ENCODE measurements at places on chromosomes 6 and 20. TPM values are rescaled to one million over a fixed set of nuclear protein-coding genes. Genes with fewer than 3 reads are reported as not detected.

The TTI1 gene
- total RNA-seq, result 7.1 TPM

The SRSF12 gene
- total RNA-seq, result 0.62 TPM

The OR2H2 gene
- not detected for total RNA-seq

The PTPRK gene
- total RNA-seq, result 21.7 TPM

The HDGFL1 gene
- total RNA-seq, result not detected

The EDN1 gene
- total RNA-seq, result 2.6 TPM

The ZNF292 gene
- 17.7 TPM for total RNA-seq

All from cardiac ventricle fibroblast (primary cell).